Brain microvascular endothelial cell (primary cell): ENCODE measurements at places on chromosomes 4 and X.

DNA sequence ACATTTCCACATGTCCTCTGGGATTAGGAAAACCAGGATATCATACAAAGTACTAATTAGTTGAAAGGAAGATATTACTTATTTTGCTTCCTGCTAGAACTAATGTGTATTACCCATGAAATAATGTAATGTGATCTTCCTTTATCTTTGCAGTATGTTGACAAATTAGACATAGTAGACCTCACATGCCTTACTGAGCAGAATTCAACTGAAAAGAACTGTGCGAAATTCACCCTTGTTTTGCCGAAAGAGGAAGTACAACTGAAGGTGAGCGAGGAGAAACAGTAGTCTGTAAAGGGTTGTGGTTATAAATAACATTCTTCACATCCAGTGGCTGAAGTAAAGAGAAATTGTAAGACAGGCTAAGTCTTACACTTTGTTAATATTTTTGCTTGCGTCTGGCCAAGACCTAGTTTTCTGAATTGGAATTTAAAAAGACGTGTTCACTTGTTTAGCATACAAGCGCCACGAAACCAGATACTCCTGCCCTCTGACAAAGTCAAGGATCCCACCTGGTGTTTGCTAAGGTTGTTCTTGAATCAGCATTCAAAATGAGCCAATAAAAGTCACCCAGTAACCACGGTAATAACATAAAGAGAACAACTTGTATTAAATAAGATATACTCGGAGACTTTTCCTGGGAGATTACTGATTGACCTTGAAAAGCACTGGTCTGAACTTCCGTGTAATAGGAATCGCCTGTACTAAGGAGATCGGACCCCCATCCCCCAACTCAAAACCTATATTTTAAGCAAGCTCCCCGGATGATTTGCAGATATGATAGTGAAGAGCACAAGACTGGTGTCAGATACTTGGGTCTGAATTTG is 16.9 kb downstream of the STAP1 start:
- no peak for DNase-seq

GRCh38 chr4:138992676-138993075 is 22.9 kb upstream of the NOCT start:
- no peak for DNase-seq

DNA sequence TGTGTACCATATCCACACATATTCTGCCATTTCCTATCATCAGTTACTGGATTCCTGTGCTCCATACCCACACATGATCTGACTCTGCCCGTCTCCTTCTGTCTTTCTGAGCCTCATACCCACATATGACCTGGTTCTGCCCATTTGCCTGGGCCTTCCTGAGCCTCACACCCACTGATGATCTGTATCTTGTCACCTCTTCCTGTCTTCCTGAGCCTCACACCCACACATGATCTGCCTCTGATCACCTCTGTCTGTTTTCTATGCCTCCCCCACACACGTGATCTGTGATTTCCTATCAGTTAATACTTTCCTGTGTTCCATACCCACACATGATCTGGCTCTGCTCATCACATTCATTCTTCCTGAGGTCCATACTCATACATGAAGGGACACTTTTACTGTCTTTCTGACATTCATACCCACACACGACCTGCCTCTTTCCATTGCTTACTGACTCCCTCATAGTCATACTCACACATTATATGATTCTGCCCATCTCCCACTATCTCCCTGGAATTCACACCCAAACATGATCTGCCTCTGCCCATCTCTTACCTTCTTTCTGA is 32.5 kb downstream of the SCML1 start:
- no peak for DNase-seq

DNA sequence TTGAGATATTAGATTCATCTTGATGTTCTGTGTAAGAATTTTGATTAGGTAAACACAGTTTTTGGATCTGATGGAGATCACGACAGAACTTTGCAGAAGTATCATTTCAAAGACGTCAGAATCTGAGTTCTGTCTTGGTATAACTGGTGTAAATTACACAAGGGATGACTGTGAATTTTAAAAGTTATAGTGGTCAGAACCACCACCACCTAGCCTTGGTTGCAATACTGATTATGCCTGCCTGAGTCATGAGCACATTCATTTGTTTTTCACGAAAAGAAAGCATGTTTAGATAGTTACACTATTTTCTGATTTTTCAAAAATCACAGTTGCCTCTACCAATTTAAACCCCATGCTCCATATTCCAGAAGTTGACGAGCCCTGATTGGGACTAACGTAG is 54.8 kb downstream of the ZFX start:
- DNase-seq, result peak; percentile 27

- no peak for DNase-seq
Observed at GRCh38 chr4:4599481-4600275, 57.8 kb upstream of the STX18 start.

DNA sequence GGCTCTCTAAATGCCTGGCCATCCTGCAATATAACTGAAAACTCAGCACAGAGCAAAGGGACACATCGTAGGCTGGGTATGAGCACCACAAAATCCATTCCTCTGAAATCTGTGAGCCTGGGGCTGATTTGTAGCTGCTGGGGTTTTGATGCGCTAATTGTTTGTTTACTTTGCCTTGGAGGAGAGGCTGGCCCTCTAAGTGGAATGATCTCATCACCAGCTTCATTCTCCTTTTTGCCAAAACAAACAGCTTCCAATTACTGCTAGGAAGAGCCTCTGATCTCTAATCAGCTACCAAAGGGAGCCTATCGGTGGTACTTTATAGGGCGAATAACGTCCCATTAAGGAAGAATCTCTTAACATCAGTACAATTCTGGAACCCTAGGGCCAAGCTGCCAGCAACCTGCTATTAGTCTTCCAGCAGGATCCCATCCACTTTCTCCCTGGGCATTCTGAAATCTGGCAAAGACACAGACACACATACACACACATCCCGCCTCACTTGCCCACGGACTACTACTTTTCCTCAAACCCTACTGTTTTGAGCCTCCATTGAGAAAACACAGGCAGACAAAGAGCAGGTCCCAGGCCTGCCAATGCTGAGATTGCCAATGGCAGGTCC is 5.8 kb downstream of the ANOS1 start:
- no peak for DNase-seq

DNA sequence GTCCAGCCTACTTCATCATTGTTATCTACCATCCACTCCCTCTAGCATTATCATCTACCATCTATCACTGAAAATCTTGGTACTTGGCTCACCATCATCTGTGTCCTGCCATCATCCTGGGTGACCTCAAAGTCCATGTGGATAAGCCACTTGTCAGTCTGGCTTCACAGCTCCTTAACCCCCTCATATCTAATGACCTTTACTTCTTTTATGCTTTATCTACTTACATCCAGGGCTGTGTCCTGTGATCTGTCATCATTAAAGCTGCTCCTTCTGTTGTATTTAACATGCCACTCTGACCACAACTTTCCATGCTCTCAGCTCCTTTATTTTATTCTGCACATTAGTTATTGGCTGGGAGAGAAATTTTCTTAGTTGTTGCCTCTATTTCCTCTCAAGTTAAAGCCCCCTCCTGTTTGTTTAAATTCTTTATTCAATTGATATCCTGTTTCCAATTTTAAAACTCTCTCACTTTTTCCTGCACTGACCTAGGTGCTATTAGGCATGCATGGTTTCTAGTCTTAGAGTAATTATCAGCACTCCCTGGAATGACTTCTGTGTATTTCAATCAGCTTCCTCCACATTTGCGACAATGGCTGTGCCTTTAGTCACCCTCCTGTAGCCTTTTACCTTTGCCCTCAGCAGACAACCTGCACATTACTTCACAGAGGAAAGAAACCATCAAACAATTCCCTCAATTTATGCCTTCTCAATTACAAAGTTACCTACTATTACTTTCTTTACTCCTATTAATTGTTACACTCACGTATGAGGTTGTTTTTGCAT is 8.1 kb upstream of the FABP2 start:
- peak; percentile 6 for DNase-seq

DNA sequence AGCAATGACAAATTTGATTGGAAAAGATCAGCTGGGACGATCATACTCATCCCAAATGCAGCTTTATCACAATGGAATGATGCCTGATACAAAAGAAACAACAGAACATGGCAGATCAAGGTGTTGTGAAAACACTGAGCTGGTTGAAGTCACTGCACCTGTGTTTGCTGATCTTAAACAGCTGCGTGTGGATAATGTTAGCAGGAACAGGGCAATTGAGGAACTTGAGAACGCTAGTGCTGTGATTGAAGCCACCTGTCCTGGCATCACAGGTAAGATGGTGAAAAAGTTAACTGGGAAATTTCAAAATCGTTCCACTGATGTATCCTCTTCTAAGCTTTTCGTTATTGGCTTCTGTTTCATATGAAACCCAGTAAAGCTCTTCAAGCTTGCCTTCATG is 27.4 kb upstream of the SOD3 start:
- DNase-seq, result no peak

GRCh38 chr4:141719585-141719984 is 83.2 kb downstream of the IL15 start:
- no peak for DNase-seq

- DNase-seq, result peak; percentile 97
Observed at GRCh38 chr4:86927843-86928395, 6.9 kb upstream of the AFF1 start.

GRCh38 chr4:92304606-92305005 is 840 bp downstream of the GRID2 start:
- no peak for DNase-seq

GRCh38 chr4:56696056-56696455 is 15.0 kb upstream of the HOPX start:
- DNase-seq, result no peak

DNA sequence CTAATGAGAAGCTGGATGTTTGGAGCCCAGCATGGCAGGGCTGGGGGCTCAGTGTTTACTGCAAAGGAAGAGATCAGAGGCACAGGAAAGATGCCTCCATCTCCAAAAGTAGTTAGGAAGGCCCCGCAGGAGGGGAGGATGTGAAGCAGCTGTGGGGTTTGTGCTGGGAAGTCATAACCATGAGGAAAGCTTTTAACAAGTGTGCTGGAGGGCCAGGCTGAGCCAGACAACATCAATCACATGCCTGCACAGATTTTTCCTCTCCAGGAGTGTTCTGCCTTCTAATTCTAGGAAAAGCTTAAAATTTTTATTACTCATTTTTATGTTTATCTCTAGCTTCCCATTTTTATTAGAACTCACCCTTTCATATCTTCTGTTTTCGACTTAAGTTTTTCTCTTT is 65.4 kb downstream of the GPR82 start:
- no peak for DNase-seq

DNA sequence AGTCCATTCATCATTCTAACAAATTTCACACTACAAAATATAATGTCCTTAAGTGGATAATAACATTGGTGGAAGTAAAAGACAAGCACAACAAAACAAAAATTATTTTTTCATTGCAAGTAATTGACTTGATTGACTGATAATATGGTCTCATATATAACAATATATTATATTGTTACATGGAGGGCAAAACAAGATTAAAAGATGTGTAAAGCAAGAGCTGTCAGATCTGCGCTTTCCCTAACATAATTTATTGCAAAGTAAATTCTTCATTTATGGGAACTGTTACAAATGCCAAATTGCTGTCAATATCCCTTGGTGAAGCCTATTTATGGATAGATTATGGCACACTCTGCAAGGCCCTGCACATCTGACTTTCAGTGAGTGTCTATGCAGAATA is 233.6 kb downstream of the PCDH7 start:
- no peak for DNase-seq

GRCh38 chrX:146208821-146209220 is 391.2 kb downstream of the SLITRK2 start:
- no peak for DNase-seq

- no peak for DNase-seq
Observed at GRCh38 chr4:134260126-134260525, 58.5 kb upstream of the PABPC4L start.

DNA sequence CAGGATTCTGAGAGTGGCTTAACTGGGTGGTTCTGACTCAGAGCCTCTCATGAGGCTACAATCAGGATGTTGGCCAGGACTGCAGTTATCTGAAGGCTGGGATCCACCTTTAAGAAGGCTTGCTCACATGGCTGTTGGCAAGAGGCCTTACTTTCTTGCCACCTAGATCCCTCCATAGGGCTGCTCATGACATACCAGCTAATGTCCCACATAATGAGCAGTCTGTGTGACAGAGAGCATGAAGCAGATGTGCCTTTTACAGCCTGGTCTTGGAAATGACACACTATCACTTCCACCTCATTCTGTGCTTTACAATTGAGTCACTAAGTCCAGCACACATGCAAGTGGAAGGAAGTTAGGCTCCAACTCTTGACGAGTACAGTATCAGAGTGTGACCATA is 4.3 kb upstream of the RBM3 start:
- DNase-seq, result peak; percentile 31

DNA sequence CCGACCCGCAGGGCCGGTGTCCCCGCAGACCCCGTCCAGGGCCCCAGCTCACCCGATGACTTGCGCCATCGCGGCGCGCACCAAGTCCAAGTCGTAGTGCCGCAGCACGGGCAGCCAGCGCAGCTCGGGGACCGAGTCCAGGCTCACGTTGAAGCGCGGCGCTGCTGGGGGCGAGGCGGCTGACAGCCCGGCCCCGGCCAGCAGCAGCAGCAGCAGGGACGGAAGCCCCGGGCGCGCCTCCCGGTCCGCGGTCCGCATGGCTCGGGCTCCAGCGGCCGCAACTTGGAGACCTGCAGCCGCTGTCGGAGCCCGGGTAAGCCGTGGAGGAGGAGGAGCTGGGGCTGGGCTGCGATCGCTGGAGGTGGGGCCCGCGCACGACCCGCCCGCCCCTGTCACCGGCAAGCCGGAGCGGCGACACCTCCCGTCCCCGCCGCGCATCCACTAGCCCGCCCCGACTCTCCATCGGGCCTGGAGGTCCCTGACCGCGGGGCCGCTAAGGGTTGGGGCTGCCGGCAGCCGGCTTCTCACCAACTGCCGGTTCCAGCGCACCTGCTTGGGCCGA is at the start of gene NAAA:
TSS of gene NAAA (minus strand) at position 322 of the 562 bp plus-strand sequence. CDS start at position 258, 64 bp downstream.
- peak; percentile 25 for DNase-seq

DNA sequence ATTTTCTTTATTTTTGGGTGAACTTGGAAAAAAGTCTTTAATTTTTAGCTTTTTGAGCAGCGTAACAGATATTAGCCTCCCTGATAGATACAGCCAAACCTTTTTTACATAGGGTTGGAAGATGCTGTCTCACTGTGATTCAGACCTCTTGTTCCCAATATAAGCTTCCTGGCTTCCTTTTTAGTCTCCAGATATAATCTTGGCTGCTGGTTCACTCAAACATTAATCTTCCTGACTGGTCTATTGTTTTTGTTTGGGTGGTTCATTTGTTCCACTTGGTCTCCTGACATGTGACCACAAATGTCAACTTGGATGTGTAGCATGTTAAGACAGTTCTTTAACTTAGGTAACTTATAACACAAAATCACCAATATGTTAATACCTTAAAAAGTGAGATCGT is 23.0 kb downstream of the RPA4 start:
- DNase-seq, result no peak
